ENCODE measurements at places on chromosomes 6 and 20.
A peak's percentile ranks its signal among the peaks of the same experiment; 100 is the strongest.

GRCh38 chr6:44353336-44353735, 10.9 kb downstream of the SPATS1 start:
- no peak for DNase-seq

DNA sequence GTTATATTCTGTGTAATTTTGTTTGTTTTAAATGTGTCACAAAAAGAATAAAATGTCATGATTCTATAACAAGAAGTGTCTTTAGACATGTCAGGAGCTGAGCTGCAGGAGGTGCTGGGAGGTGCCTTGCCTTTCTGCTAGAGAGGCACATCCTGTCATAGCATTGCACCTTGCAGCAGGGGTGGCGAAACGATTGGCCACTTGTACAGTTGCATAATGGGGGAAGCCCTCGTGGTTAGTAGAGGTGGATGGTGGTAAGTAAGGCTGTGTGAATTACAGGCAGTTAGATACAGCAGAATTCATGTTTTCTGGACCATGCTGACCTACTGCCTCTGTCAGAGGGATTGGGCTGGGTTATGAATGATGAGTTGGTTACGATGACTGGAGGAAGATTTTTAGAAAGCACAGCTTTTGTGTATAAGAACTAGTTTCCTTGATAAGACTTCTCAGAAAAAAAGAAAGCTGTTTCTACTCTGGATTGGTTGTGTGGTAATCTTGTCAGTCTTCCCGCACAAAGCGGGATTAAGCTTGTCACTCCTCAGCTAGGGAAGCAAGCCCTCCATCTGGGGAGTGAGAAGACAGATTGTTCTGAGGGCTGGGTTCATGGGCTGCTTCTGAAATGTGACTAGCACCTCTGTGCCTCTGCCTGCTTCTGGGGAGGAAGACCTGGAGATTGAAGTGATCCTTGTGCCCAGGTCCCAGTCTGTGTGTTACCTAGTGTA, 74.9 kb downstream of the FOXO3 start:
- peak; percentile 41 for DNase-seq

- DNase-seq: no peak
These were observed 25.6 kb downstream of the NFYA start for GRCh38 chr6:41098366-41098765.

GRCh38 chr20:31523361-31524283, 9.4 kb downstream of the HM13 start:
- peak; percentile 92 for DNase-seq

DNA sequence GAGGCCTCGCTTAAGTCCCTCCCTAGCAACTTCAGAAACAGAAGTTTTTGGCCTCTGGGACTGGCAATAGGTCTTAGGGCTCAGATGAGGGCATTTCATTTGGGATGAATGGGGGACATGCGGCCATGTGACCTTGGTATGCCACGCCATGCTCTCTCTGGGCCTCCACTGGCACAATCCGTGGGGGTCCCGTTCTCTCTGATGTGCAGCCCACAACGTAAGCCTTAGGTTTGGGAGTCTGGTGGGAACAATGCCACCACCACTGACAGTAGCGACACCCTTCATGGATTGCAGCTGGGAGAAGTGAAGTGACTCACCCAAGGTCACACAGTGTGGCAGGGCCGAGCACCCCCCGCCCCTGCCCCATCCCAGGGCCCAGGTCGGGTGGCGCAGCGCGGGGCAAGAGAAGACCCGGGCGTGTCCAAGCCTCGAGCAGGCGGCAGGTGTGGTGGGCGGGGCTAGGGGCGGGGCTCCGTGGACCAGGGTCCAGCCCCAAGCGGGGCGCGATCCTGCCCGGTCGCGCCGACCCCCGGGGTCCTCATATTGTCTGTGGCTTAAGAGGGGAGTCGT, 864 bp upstream of the CEBPB start:
- DNase-seq: peak; percentile 50

DNA sequence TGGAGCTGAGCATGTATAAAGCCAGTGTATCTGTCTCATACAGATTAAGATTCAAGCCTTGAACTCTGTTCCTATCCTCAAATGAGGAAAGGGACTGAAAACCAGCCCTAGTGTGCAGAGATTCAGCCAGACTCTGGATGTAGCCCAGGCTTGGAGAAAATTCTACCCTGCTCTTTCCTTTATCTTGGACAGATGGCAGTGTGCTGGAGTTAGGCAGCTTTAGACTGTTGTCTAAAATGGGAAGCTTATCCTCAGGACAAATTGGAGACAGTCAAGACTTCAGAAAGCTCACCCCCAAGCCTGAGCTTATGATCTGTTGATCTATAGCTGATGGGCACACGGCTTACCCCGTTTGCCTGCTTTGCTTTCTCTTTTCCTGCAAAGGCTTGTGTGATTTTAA, 1057.6 kb downstream of the KIF16B start:
- DNase-seq: no peak

DNA sequence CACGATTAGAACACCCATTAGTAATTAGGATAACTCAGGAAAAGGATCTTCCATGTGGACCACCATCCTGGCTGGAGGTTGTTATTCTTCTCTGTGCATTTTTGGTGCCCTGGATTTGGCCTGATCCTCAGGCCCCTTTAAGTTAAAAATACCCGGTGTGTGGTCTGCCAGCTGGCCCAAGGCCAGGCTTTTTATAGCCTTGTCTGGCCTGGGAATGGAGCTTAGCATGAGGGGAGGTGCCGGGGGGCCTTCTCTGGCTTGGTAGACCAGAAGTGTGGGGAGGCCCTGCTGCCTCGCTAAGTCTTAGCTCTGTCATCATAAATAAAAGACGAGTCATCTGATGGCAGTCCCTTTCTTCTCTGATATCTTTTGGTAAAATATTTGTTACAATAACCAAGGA, 71.4 kb downstream of the ARID1B start:
- DNase-seq: no peak

GRCh38 chr6:139181236-139181635, 46.4 kb downstream of the HECA start:
- DNase-seq: no peak

DNA sequence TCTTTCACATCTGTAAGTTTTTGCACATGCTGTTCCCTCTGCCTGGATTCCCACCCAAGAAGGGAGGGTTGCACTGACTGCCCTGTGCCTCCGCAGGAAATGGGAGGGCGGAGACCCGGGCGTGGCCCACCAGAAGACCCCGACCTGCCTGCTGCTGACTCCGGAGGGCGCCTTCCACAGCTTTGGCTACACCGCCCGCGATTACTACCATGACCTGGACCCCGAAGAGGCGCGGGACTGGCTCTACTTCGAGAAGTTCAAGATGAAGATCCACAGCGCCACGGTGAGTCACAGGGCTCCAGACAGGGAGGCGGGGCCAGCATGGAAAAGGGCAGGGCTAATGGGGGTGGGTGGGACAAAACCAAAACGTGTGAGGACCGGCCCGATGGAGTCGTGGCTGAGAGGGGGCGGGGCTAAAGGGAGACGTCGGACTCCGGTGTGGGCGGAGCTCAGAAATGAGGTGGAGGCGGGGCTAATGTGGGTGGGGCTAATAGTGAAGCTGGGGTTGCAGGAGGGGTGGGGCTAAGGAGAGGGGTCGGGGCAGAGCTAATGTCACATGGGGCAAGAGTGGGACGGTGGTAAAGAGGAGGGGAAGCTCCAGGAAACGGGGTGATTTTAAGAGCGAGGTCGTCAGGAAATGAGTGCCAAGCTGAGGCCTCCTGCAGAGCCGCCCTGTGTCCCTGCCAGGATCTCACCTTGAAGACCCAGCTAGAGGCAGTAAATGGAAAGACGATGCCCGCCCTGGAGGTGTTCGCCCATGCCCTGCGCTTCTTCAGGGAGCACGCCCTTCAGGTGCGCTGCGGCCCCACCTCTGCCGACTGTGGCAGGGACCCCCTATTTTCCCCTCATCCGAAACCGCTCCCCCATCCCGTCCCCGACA, 12.6 kb downstream of the HSPA12B start:
- DNase-seq: peak; percentile 90

DNA sequence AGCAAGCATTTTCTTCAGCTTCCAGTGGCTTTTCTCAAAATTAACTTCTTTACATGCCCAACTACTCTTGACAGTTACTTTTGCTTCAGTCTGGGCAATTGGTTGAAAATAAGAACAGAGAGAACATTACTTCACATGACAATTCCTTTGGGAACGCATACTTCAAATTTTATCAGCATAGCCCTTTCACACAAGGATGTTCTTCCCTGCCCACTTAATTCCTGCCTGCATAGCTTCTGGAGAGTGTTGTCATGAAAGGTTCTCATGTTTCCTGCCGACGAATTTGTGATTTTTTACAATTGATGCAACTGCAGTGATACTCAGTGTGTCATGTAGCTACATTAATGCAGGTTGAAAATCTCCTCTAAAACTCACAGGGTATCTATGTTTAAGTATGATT, 22.0 kb upstream of the SNRNP48 start:
- no peak for DNase-seq

- peak; percentile 26 for DNase-seq
These were observed 12.9 kb upstream of the WFDC2 start for GRCh38 chr20:45456632-45457031.

DNA sequence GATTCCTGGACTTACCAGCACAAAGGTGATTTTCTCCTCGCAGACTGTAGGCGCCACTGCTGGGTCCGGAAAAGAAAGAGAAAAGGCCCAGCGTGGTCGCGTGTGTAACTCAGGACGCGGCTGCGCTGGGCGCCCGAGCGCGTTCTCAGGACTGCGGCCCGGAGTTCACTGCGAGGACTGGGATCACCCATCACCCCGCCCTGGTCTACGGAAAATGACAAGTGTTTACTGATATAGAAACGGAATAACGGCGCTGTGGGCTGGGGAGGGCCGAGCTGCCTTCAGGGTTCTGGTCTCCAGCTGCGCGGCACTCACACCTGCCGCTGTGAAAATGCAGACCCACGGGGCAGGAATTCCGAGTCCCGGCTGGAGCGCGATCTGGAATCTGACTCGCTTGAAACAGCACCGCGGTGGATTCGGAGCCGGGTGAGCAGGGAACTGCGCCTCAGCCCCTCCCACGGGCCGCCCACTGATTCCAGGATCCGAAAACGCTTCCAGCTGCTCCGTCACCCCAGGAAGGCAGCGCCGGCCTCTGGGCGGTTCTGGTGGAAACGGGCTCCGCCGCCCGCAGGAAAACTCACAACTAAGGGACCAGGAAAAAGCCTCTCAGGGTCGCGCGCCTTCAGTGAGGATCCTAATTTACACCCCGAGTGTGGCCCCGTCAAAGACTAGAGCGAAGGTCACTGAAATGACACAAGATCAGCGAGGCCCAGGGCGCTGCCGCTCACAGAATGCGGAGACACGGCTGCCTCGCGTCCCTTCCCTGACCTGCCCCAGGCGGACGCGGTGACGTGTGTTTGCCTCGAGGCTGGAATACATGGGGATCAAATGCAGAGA, 34.5 kb downstream of the HLA-A start:
- DNase-seq: peak; percentile 73

DNA sequence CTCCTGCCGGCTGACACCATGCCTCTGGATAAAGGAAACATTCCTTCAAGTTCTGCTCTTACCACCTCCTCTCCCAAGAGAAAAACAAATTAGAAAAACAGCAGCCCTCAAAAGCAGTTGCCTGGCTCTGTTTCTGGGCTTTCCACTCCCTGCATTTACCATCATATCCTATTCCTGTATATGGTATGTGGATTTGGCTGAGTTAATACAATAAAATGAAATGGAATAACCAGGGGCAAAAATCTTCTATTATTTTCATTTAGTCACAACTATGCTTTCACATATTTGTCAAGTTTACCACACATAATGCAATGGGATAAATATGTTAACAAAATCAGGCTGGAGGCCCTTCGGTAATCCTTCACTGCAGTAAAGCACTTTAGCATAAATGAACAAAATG, 34.3 kb downstream of the COL12A1 start:
- DNase-seq: no peak

DNA sequence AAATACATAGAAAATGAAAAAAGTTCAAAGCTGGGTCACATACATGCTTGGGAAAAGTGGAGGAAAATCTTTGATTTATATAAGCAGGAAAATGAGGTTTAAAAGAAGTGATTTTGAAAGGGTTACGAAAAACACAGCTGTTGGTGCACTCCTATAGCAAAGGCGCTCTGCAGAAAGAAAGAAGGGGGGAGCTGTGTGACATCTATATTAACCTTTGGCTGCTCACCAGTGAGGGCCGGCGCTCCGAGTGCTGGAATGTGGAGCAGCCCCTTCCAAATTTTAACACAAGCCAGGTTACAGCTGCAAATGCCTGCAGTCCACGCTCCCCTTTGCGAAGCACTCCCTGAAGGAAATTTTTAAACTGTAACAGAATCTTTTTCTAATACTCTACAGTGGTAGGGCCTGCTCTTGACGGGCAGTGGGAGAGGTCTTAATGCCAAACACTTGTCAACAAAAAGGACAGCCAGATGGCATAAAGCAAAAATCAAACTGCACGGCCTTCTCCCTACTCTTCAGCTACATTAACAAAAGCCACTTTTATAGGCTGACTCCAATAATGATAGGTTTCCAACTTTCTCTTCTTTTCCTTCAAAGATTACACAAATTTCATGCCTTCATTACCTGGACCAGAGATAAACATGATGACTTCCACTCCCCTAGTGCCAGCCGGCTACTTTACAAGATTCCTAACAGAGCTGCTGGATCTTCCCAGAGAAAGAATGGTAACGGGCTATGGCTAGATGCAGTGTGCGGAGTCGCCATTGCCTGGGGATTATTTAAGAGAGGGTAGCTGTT, 4.8 kb downstream of the BMP7 start:
- no peak for DNase-seq

GRCh38 chr6:10405513-10405900, 9.4 kb downstream of the TFAP2A start:
- DNase-seq: no peak

GRCh38 chr20:13289031-13289430, 68.0 kb downstream of the ISM1 start:
- DNase-seq: no peak

- DNase-seq: peak; percentile 40
These were observed 139.1 kb downstream of the KIF16B start for GRCh38 chr20:16434062-16434664.

GRCh38 chr20:13877793-13878192, 93.0 kb downstream of the NDUFAF5 start:
- no peak for DNase-seq

GRCh38 chr6:133131621-133132465, 109.3 kb upstream of the EYA4 start:
- no peak for DNase-seq

GRCh38 chr20:62710221-62710885, 1.7 kb downstream of the NTSR1 start:
- DNase-seq: no peak

GRCh38 chr6:33683051-33683571, 28.4 kb downstream of the UQCC2 start:
- DNase-seq: no peak

- DNase-seq: no peak
These were observed 15.2 kb upstream of the KCNK15 start for GRCh38 chr20:44730441-44730840.

- no peak for DNase-seq
These were observed 16.6 kb upstream of the FBXO9 start for GRCh38 chr6:53048431-53049195.

DNA sequence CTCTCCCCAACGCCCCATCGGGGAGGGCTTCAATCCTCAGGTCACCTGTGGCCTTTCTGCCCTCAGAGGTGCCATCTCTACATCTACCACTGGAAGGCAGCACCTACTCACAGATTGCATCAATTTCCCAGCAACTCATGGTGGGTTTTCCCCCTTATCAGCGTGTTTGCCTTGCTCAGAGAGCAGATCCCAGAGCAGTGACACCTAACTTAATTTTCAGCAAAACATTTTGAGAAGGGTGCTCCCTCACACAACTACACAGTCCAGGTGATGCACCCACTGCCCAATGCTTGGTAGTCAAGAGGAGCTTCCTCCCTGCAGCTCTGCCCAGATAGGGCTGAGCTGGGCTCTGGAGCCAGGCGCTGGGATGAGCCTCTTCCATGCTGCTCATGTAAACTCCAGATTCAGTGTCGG, 48.2 kb downstream of the PLG start:
- DNase-seq: peak; percentile 22

All from suppressor macrophage treated with lipopolysaccharide for 1 hour (primary cell).